ENCODE measurements at places on chromosomes 13 and 19.

DNA sequence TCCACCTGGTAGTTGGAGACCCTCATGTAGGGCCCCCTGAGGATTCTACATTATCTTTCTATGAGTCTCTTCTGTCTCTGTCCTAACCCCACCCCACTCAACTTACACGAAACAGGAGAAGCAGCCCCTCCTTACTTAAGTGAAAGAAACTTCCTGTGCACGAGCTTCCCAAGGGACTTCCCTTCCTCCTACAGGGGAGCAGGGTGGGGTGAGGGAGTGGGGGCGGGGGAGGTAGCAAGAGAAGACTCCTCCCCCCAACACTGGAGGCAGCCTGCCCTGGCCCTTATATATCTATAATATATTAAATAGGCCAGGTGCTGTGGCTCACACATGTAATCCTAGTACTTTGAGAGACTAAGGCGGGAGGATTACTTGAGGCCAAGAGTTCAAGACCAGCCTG lies 5.5 kb upstream of the PDE4C start:
- DNase-seq: no peak

DNA sequence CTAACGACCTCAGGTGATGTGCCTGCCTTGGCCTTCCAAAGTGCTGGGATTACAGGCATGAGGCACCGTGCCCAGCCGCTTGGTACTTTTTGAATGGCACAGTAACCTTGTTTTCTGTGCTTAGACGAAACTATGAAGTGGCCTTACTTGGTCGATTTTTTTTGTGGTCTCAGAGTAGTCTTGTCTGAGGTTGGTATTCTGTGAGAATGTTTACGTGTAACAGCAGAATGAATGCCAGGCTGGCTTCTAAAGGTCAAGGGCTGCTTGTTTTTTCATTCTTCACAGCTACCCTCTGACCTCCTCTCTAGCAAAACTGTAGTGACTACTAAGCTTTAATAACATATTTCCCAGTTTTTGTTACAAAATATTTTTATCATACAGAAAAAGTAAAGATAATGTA lies 313.3 kb downstream of the GPC6 start:
- no peak for DNase-seq

DNA sequence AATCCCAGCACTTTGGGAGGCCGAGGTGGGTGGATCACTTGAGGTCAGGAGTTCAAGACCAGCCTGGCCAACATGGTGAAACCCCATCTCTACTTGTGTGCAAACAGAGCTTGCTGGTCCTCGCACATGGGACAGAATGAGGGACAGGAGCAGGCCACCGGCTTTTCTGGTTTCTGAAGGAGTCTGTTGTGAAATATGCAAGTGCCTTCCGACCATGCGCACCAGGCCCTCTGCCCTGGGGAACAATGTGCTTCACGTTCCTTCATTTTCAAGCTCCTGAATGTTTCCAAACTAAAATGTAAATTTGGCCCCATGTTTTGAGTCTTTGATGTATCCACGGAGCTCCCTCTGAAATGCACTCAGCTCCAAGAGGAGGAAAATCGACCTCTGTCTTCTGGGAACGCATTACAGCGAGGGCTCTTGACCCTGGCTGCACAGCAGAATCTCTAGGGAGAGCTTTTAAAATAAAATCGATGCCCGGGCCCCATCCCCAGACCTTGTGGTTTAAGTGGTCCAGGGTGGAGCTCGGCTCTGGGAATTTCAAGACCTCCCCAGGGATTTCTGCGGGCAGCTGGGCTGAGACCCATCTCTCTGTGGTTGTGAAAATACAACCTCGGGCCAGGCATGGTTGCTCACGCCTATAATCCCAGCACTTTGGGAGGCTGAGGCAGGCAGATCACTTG lies 9.3 kb upstream of the ACP4 start:
- DNase-seq: no peak

DNA sequence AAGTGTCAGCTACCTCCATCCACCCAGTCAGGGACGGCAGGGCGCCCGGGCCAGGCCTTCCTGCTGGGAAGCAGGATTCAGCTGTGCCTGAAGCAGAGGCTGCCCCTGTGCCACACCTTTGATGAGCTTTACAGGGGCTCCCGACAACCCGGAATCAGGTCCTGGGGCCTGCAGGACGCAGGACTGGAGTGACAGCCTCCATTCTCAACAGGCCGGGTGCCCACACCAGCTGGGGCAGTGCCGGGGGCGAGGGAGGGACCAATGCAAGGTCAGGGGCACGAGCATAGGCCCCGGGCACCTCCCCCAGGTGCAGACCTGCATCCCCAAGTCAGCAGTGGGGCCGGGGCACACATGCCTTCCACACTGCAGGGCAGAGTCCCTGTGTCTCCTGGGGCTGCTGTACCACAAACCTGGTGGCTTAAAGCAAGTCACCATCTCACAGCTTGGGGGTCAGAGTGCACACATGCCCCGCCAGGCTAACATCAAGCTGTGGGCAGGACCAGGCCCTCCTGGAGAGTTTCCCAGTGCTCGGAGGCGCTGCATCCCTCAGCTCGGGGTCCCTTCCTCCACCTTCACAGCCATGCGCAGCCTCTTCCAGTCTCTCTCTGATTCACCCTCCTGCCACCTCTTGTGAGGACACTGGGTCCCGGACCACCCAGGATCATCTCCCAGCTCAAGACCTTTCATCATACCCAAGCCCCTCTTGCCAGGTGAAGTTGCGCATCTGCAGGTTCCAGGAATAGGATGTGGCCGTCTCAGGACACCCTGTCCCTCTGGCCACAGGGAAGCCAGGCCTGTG lies 13.4 kb downstream of the UBXN6 start:
- no peak for DNase-seq

DNA sequence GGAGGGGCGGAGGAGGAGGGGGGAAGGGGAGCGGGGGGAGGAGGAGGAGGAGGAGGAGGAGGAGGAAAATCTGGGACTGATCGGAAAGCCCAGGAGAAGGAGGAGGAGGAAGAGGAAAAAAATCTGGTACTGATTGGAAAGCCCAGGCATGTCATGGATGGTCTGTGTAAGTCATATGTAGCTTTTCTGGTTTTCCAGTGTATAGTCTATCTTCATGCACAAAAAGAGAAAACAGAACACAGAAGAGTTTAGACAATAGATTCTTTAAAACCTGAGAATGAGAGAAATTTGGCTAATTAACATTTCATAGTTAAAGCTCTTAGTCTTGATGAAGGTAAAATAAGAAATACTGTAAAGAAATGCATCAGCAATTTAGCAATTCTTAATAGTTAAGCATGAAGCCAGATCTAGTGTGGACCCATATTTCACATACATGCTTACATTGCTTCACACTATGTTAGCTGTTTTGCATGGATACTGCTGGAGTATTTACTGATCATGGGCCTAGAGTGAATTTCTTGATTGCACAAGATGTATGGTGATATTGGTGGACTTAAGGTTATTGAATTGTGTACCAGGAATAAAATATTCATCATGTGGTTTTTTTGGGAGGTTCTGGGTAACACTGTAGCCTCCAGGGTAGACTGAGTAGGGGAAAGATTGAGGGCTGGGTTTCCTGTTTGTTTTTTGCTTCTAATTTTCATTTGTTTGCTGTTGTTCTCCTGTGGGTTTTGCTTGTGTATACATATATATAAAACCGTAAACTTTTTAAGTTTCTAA lies 41.4 kb downstream of the SUCLA2 start:
- DNase-seq: no peak

GRCh38 chr13:98309569-98310335 lies 132.7 kb upstream of the RNF113B start:
- DNase-seq: no peak

DNA sequence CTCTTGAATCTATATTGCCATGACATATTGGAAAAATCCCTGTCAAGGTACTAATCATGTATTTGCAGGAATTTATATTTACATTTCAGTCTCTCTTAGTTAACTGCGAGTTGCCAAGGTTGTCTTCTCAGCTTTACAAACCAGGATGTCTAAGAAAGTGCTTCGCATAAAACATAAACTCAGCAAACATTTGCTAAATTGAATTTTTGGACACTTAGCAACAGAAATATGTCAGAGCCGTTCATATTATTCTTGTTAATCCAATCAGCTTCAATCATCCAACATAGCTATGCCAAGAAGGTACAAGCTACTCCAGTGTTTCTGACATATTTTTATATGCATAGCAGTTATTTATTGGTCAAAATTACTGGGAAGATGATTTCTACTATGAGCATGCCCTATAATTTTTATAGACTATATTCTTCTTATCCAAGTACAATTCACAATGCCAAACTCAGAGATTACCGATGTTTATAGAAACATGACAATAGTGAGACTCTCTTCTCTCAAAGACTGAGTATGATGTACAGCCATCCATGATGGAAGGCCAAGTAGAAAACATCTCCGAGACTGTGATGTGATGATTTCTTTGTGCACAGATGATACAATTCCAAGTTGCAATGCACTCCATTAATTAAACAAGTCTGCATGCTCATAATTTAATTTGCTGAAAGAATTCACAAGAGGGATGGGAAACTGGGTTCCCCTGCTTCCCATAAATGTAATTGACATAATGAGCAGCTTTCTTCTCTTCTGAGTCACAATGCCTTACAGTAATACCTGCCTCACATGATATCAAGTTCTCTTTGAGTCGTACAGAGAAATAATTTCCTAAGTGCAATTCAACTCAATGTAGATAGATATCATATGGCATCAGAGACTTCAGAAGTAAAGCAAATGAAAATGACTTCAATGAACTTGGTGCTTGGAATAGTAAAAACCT lies 776.3 kb downstream of the EFNB2 start:
- DNase-seq: no peak

- DNase-seq: no peak
These were observed 152.2 kb downstream of the DCT start for GRCh38 chr13:94327318-94327717.

DNA sequence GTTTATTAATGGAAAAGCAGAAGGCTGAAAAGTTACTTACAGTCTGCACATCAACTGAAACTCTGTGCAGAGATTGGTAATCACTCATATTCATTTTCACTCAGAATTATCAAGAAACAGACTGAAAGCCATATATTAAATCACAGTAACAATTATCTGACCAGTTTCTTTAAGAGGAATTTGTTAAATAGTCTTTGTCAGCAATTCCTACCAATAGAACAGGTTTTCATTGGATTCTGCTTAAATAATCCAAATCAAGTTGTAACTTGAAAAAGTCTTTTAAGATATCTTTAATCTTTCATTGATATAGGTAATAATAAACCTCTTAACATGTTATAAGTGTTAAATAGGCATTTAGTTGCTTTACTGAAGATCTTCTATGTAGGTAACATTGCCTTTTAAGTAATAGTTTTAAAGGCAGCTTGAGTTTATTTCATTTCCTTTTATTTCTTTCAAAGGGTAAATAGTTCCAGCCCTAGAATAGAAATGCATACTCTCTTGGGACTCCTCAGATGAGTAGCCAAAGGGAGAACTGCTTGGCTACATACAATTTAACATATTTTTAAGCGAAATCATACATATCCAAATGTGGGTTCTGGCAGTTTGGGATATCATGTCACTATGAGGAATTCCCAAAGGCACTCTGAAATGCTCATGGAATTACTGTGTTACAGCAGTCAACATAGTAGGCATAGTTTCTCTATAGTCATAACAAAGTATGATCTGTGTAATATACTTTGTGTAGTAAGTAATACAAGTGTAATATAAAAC lies 326.0 kb upstream of the SPRY2 start:
- DNase-seq: no peak

DNA sequence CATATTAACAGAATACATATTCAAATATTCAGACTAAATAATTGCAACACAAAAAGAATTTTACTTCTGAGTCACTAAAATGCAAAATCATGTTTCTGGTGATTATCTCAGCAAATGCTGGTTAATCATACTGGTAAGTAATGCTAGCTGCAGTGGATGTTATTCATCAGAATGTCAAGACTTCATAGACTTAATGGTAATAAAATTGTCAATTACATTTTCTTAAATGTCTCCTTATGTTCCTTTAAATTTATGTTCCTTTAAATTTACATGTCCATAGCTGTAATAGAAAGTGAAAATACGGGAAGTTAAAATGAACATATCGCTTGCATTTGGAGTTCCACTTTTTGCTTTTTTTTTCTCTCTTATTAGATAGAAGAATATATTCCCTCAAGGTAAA lies 853.0 kb downstream of the SLITRK6 start:
- DNase-seq: no peak

DNA sequence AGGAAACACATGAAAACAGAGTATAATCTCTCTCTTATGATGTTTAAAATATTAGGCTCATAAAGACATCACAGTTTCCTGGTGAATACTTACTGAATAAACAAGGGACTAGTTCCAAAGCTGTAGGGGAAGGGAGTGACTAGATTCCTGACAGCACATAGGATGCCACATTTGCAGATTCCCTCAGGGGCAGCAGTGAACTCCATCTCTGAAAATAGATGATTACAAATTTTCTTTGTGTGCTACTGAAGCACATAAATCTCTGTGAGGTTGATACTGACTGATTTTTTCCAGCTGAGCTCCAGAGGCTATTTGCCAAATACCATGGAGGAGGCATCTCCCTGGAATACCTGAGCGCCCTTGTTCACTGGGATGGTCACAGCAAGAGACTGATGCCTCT lies 77.3 kb downstream of the FGF9 start:
- DNase-seq: no peak

- no peak for DNase-seq
These were observed 1.9 kb downstream of the TPM4 start for GRCh38 chr19:16077984-16078758.

DNA sequence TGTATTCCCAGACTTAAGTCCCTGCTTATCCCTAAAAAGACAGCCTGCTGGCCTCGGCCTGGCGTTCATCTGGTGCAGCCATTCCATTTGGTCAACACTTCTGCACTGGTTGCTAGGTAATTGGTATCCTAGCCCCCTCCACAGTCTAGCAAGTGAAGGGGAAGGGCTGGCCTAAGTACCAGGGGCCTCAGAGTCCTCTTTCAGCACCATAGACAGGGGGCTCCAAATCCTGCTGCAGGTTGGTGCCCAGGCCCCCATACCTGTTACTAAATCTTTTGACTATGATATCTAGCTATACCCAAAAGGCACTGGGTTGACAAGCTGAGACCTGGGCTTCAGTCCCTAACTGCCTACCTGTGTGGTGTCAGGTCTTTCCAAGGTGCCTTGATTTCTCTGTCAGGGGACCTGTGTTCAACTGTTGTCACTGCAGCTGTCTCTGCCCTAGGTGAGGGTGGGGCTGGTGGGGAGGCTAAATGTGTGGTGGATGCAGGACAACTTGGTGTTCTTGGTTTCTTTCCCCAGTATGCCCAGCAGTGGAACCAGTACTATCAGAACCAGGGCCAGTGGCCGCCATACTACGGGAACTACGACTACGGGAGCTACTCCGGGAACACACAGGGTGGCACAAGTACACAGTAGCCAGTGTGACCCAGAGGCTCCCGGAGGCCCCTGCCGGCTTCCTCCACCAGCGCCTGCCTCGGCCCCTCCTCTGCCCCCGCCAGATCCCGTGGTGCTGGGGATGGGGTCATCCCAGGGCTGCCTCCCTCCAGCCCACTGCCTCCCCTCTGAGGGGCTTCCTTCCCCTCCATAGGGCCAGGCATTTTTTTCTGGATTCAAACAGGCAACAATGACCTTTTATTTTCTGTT lies 3.8 kb upstream of the CCDC97 start:
- DNase-seq: no peak
